ENCODE measurements at places on chromosomes 2 and 18. TPM values are rescaled to one million over a fixed set of nuclear protein-coding genes. Genes with fewer than 3 reads are reported as not detected.

SRD5A2 gene
- 2.9 TPM for total RNA-seq

STK25 gene
- 182 TPM for total RNA-seq

RASGRP3 gene
- 36.6 TPM for total RNA-seq

VSNL1 gene
- total RNA-seq: 6.9 TPM

DTNA gene
- total RNA-seq: 19.6 TPM
